ENCODE measurements at places on chromosomes 11 and 22. TPM values are rescaled to one million over a fixed set of nuclear protein-coding genes. Genes with fewer than 3 reads are reported as not detected.

DNA sequence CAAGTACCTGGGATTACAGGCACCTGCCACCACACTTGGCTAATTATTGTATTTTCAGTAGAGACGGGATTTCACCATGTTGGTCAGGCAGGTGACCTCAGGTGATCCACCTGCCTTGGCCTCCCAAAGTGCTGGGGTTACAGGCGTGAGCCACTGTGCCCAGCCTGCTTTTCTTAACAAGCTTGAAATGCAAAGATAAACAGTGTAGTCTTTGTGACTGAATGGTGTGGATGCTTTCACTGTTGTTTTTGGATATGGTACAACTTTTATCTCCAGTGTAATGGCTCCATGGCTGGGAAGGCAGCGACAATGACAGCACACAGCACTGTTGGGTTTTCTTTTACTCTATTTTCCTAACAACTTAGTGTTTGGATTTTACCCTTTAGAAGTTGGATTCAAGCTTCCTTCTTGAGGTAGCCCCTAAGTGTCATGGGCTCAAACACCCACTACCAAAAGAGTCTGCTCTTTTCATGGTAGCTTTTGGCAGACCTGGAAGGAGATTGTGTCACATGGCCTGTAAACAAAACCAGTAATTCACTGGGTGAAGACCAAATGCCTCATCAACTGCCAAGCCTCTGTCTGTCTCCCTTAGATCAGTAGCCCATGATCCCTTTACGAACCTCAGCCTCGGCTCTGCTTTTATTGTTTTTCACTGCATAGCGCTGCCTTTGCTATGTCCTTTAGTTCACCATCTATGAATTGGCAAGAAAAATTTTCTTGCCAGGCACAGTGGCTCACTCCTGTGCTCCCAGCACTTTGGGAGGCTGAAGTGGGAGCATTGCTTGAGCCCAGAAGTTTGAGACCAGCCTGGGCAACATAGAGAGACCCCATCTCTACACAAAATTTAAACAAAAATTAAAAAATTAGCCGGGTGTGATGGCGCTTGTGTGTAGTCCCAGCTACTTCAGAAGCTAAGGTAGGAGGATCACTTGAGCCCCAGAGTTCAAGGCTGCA, 6.4 kb downstream of the VPS51 start:
- no peak for DNase-seq

DNA sequence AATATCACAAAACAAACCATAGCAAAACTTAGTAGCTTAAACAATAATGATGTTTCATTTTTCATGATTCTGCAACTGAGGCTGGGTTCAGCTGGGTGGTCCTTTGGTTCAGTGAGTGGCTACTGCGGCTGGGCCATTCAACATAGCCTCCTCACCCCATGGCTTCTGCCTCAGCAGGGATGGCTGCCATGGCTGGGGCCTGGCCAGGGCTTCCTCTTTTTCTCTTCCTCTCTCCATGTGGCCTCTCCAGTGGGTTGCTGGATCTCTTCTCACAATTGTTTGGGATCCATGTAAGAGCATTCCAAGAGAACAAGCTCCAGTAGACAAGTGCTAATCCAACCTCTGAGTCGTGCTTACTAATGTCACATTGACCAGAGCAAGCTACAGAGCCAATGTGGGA, 248.6 kb upstream of the PLET1 start:
- no peak for DNase-seq

- no peak for DNase-seq
These were observed 13.5 kb downstream of the CD59 start for GRCh38 chr11:33722590-33723234.

DNA sequence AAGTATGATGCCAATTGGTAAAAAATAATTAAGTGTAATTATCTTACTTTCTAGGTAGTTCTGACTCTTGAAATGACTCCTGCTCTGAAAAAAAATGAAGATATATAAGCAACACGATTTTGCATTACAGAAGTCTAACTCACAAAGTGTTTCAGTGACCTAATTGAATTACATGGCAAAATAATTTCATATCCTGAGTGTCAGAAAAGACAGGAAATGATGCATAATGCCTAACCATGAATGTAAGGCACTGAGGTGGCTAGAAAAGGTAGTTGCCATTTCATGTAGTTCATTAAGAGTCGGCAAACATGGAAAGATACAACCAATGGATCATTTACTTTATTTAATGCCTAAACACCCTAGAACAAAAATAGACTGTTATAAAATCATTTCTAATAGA, 113.5 kb downstream of the GUCY1A2 start:
- DNase-seq = no peak

DNA sequence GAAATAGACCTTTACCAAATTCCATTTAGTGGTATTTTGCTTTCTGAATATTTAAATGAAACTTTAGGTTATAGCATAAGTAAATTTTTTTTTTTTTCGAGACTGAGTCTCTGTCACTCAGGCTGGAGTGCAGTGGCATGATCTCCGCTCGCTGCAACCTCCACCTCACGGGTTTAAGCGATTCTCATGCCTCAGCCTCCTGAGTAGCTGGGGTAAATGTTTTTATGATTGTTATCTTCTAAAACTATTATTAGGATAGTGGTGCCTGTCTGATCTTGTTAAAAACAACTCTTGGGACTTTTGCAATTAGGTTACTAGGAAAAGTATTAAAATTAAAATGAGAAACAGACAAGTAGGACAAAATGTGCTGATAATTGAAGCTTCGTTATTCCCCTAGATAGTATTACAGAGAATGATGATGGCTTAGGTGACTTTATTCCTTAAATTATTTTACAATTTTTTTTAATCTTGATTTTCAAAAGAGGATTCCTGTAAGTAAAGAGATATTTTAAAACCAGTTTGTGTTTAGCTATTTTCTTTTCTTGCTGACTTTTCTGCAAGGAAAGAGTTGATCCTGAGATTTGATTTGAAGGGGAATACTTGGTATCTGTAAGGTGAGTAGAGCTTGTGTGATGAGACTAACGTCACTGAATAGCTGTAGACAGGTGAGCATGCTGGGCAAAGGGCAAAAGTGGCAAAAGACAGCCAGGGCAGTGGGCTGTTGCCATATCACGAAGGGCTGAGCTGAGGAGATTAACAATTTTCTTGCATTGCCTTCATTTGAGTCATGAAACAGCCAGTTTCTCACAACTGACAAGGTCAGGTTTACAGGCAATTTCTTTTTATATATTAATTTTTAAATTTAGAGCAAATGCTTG, 20.8 kb downstream of the CRKL start:
- no peak for DNase-seq

DNA sequence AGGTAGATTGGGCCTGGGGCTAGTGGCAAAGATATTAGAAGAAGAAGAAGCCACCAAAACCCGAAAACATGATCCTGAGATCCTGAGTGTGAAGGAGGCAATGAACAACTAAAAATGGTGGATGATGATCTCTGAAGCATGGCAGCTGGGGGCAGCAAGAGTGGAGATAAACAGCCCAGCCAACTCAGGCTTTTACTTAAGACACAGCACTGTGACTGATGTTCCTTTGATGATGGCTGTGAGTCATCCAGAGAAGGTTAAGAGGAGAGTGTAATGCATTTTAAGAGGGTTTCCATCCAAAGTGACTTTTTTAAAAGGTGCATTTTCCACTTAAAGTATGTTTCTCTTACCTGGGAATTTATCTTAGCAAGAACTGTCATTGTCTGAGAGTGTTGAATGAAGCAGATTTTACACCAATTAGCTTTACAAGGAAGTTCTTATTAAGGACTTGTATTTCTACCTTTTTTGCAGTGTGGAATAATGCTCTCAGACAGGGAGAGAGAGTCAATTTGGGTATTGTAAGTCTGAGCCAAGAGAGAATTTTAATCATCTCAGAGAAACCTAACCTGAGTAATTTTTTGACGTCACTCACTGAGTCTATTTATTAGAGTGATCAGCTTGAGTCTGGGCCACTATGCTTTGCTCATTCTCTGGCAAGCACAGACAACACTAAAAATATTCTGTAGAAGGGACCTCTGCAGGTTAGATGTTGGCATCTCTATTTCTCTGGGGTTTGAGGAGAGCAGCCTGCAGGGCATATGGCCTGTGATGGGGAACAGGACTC, 14.1 kb upstream of the CALCB start:
- DNase-seq = no peak

TMPRSS5 gene
- total RNA-seq = 1.6 TPM

DNA sequence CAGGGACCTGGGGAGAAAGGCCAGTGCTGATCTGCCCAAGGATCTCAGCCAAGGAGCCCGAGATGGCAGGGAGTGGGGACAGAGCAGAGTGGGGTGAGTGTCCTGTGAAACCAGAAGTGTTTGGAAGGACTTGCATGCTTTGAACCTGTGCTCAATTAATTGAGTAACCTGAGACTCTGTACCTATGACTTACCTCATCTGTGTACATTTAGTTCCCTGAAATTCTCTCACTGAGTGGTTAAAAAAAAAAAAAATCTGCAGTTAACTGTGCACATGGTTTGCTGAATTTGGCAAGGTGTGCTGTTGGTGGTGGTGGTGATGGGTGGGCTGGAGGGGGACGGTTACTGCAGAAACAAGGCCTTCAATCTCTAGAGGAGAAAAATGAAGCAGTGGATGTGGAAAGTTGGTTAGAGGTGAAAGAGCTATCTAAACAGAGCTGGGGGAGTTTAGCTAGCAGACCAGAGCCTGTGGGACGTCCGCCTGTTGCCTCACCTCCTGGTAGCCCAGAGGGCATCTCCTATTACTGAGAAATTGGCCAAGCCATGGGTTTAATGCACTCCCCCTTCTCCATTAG, 8.3 kb upstream of the SORL1-AS1 start:
- DNase-seq = no peak

OR51D1 gene
- not detected for total RNA-seq

GRCh38 chr22:38850941-38851849, 7.4 kb upstream of the NPTXR start:
- DNase-seq = no peak

GRCh38 chr22:38873469-38874411, 1.7 kb upstream of the CBX6 start:
- no peak for DNase-seq

DNA sequence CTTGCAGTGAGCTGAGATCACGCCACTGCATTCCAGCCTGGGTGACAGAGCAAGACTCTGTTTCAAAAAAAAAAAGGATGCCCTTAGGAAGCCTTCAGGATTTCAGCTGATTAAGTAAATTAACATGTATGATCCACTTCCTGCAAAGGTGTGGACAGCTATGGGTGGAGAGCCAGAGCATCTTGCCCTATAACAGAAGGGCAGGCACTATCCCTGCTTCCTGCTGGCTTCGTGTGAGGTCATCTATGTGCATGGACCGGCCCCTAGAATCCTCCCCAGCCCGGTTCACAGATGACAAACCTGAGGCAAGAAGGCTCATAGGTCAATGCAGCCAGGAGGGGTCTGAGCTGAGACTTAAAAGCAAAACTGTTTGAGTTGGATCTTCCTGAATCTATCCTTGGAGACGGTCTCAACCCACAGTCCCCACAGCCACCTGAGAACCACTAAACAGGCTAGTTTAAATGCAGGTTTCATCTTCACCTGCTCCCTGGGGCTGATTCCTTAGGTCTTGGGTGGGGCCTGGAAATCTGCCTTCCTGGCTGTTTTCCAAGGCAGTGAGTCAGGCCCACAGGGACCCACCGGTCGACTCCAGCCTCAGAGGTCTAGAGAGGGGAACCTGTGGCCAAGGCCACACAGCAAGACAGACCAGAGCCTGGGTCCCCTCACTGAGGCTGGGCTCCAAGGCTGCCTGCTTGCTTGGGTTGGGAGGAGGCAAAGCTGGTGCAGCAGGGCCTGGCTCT, 55.2 kb upstream of the MPEG1 start:
- peak; percentile 52 for DNase-seq

GRCh38 chr11:96464700-96465307, 75.0 kb downstream of the JRKL start:
- DNase-seq = peak; percentile 71

- no peak for DNase-seq
These were observed 24.5 kb upstream of the GUCY1A2 start for GRCh38 chr11:107042748-107043147.

DNA sequence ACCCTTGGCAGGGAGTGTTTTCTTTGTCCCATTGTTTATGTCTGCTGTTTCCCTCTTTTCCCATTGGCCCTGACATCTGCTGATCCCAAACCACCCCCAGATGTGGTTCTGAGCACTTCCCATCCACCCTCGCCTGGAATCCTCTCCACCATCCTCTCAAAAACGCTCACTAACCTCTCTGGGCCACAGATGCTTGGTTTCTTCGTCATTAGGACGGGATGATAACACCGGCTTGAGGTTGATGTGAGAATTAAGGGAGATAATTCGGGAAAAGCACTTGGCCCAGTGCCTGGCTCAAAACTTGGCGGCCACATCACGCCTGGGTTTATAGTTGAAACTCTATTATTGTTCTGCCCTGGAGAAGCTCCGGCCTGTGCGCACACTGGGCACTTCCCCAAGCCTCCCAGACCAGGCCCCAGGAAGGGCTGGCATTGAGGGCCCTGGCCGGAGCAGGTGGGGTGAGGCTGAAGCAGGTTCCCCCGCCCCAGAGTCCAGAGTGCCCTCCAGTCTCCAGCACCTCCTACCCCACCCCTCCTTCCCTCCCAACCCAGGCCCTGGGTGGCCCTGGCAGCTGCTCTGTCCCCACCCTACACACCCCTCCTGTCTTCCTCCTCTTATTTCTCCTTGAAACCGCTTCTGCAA, 63.7 kb downstream of the CYTH4 start:
- DNase-seq = no peak

GAS2 gene
- total RNA-seq = 3.3 TPM

- DNase-seq = peak; percentile 86
These were observed 122.6 kb downstream of the APOL5 start for GRCh38 chr22:35840302-35840739.

DNA sequence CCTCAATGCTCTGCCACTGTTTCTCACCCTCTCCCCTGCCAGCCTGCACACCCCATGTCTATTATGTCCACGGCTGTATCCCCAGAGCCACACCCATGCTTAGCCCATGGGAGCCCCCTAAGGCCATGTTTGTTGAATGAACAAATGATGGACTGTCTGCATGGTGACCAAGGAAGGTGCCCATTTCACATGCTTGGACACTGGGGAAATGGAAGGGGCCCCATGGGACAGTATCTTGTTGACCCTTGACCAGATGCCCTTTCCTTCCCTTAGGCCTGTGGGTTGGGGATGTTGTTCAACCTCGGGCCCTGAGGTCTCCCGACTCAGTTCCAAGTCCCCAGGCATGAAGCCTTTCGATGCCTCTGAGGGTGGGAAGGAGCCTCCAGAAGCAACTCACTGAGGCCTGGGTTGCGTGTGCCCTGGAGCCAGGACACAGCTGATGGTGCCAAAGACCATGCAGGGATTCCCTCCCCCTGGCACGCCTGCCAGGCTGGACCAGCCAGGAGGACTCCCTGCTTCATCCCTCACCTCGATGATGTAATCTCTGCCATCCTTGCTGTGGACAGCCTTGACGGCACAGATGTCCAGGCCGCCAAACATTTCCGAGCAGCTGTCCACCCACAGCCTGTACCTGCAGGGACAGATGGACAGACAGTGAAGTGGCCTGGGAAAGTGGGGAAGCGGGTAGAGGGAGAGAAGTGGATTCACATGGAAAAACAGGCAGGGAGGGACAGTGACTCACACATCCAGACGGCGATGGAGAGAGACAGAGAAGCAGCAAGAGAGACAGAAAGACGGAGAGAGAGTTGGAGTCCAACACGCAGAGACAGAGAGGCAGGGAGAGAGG, 58.9 kb downstream of the FBXO7 start:
- no peak for DNase-seq

Measured in HT-29 (cell line).